ENCODE measurements at places on chromosomes 6 and 20.

- no peak for DNase-seq
Measured at GRCh38 chr6:131215219-131215618, 80.0 kb downstream of the AKAP7 start.

DNA sequence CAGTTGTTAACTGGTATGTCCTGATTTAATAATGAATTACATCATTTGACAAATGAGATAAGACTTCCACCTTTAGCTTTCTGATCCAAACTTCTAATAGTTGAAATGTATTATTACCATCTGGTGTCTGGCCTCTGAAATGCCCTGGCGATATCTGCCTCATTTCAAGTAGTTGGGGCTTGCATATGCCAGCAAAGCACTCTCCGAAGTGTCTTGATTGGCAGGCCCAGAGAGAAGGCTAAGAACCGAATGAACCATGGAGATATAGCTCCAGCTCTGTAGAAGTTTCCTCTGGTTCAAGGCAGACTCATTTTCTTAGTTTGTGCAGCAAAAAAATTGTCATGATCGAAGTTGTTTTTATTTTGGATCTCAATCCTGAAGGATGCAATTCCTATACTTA, 13.4 kb upstream of the HIVEP2 start:
- no peak for DNase-seq

DNA sequence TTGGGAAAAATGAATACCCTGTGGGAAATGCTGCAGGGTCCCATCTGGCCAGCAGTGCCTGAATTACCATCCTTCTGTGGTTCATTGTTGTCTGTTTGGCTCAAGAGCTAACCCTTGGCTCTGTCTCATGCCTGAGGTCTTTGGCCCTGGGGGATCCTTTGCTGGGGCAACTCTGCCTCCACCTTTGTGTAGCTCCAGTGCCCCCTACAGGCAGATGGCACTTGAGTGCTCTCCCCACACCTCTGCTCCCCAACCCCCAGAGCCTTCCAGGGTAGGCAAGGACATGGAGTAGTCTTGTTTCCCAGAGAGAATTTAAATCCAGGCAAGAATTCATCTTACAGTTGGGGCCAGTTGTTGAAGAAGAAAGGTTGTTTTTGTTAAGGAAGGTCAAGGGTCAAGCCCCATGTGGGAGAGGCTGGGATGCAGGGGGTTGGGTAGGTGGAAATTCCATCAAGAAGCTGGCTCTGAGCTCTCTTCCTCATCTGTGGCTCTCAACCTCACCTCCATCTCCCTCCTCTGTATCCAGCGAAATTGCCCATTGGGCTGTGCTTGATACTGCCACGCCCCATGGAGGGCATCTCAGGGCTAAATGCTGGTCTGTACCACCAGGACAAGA, 44.2 kb downstream of the ZNF831 start:
- DNase-seq, result peak; percentile 73

DNA sequence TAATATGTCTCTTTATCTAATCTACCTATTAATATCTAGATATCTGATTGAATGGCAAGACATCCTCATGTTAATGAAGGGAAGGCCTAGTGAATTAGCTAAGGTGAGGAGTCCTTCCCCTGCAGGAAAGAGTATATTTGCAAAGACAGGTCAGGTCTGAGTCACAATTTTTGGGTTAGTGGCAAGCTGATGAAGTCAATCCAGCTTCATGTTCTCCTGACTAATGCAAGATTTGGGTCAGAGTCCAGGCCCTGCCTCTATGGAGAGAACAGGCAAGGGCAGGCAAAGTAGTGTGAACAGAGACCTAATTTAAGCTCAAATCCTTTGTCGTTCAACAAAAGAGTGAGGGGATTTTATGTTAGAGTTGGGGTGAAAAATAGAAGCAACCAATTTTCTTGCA, 496.7 kb downstream of the BMP2 start:
- no peak for DNase-seq

DNA sequence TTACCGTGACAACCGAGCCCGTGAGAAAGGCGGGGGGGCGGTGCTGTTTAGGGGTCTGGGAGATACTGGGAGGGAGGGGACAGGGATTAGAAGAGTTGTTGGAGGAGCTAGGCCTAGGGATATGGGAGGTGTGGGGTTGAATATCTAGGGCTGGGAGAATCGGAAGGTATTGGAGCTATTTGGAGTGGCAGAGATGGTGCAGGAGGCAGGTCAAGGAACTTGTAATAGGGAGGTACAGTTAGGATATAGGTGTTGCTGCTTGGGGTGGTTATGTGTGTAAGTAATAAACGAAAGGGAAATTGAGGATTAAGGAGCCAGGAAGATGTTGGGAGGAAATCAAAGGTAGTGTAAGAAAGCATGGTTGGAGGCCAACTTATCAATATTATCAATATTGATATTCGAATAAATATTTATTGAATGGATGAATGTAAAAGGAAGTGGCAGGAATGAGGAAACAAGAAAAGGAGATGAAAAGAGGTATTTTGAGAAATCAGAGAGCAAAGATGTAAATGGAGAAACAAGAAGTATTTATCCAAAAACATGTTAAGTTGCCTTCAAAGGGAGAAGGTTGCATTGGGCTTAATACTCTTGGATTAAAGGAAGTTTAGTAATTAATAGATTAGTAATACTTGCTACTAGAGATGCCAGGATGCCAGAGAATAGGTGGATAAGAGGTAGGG, 602 bp downstream of the PPP1R11 start:
- DNase-seq, result no peak

- no peak for DNase-seq
Measured at GRCh38 chr6:122580737-122581136, 29.5 kb upstream of the PKIB start.

DNA sequence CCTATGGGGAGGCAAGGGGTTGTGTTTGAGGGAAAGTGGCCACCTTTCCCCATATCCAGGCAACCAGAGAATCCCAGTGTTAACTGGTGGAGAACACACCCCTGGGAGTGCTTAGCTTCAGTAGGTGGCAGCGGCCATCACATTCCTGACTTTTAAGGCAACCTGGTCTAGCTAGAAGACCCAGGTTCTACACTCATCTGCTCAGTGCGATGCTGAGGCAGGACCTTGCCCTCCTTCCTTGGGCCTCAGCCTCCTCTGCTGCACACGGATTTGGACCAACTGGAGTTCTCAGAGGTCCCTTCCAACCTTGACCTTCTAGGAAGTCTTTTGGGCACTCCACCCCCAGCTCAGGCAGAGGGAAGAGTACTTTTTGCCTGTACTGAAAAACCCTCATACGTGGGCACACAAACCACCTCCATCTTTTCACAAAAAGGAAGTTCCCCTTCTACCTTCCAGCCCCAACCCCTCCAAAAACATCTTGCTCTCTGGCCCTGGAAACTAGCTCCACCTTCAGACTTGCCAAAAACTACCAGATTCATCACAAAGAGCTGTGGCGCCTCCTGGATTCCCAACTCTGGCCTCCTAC, 2.9 kb downstream of the CCND3 start:
- no peak for DNase-seq

- no peak for DNase-seq
Measured at GRCh38 chr20:2109425-2110210, 8.0 kb downstream of the STK35 start.

DNA sequence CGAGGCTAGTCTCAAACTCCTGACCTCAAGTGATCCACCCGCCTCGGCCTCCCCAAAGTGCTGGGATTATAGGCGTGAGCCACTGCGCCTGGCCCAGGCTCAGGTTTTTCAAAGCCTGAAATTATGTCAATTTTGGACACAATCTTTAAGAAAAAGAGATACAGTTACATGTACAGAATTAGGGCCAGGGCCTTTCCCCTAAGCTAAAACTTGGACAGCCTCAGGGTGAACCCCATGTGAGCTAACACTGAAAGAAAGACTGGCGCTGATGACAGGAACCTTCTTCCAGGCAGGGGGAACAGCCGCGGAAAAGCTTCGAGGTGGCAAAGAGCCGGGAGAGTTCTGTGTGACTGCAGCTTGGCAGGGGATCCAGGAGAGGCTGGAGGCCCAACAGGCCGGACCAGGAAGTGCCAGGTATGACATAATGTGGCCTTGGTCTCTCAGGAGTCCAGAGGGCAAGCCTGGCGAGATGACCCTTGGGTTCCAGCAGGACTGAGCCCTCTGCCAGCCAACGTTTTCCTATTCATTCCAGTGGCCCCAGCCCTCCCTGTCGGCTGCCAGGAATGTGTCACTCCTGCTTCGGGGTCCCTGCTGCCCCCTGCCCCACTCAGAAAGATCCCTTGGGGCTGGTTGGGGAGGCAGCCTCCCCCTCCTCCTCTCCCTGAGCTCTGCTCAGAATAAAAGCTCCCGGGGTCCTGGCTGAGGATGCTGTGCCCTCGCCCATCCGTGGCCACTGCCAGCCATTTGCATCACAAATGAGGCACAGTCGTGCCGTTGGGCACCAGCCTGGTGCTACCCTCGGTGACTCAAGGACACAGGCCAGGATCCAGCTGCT, 37.3 kb downstream of the RBM38 start:
- no peak for DNase-seq

- DNase-seq, result no peak
Measured at GRCh38 chr6:3592371-3592941, 135.6 kb upstream of the SLC22A23 start.

- no peak for DNase-seq
Measured at GRCh38 chr6:75424618-75425548, 68.7 kb downstream of the FILIP1 start.

DNA sequence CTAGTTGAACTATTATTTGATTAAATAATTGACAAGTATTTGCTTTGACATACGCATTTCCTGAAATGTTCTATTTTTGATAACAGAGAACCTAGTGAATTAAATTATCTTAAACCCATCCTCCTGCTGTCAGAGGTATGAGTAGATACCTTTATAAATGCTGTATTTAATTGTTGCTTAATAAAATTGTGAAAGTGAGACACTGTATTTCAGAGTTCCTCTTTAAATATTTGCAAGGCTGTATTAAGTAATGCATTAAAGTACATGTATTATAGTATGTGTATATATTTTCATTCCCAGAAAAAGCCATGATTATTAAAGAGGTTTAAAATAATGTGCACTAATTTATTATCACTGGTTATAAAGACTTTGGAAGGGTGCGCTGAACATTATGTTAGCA, 483.8 kb downstream of the TFAP2B start:
- no peak for DNase-seq

DNA sequence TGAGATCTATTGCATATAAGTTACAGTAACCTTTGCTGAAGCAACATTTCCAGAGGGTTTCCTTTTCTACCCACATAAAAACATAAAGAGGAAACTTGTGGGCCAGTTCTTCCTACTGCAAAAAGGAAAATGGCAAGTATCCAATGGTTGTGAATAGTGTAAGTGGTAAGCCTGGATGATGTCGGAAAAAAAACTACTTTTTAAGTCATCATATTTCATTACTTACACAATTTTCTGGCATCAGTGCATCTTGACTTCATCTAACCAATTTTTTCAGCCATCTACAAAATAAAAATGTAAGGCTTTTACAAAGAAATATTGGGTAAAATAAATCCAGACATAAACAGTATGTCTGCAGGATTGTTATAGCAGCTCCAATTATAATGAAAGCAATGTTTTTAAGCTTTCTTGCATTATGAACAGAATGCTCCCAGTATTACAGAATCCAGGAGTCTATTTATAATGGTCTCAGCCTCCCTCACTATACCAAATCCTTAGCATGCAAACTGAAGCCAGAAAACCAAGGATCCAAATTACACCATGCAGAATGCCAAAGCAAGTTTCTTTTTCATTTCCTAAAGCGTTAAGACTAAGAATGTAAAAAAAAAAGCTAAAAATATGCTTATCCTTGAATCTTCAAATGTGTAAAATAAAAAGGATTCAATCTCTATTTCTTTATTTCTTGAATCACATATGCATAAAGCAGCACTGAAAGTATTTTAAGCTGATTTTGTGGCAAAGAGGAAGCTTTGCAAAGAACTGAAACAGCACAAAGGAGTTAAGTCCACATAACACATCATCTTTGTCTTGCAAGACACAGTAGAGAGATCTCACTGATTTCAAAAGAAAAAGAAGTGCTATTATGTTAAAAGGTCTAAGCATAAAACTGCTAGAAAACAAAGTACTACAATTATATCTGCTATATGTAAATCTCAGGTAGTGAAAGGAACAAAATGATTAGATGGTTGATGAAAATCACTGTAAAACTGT, 126.8 kb upstream of the HMGCLL1 start:
- no peak for DNase-seq

DNA sequence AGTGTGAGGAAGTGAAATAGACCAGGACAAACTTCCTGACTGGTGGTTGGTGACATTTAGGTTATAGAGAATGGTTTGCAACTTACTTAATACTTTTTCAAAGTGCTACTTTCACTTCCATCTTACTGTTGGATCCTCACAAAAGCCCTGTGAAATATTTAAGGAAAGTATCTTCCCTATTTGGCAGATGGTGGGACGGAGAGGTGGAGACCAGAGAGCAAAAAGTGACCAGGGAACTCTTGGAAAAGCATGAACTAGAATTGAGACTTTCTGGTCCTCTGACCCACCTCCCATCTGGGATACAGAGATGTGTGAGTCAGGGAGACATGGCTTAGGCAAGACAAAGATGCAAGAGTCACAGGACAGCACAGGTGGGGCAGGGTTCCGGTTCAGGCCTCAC, 3.0 kb downstream of the TRIM10 start:
- DNase-seq, result no peak

DNA sequence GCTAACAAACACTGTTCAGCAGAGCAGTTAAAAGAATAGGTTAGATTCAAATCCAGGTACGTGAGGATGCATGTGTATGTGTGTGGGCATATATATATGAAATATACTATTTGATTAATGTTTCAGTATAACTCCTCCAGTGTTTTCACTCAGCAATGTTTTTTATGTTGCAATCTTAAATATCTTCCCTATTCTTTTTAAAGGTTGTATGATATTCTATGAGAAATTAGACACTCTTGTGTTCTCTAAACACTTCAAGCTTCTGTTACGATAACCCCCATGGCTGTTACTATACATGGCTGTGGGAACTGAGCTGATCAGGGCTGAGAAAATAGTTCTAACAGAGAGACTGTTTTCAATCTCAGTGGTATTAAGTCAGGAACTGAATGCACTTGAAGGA, 421.0 kb downstream of the CBLN4 start:
- DNase-seq, result no peak

DNA sequence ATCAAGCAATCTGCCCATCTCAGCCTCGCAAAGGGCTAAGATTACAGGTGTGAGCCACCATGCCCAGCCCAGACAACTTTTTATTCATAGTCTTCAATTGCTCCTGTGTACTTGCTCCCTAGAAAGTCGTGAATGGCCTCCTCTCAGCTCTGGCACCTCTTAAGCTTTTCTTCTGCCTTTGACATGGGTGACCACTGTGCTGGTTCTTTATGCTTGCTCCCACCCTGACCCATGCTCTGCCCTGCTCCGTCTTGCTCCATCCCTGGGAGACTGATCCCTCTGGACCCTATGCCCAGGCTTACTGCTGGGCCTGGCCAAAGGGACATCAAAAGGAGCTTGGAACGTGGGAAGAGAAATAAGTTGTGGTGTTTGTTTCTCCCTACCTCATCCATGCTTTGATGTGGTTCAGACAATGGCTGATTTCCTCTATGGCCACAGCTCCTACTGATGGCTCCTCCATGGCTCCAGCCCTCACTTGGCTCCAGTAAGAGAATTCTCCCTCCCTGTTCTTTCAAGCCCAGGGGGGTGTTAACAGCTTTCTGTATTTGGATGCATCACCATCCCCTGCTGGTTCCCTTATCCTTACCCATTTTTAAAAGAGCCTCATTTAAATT, 7.7 kb upstream of the TREM2 start:
- DNase-seq, result no peak
